ENCODE measurements at places on chromosomes 5 and 9.
A peak's percentile ranks its signal among the peaks of the same experiment; 100 is the strongest.

- no peak for DNase-seq
Measured at GRCh38 chr9:75551861-75552260, 338.6 kb upstream of the PCSK5 start.

DNA sequence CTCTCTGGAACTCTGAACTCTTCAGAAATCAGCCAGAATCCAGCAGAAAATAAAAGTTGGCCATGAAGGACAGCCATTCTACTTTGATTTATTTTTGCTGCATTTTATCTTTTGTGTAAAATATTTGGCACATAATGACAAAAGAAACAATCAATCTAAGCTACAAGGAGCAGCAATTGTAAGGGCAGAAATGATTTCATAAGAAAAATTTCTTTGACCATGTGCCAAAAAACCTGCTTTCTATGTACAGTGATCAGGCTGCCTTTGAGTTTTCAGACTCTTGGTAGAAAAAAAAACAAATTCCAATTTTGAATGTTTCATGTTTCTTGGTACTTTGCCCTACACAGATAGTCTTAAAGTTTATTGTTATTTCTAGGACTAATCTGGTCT lies 69.8 kb upstream of the SLC1A3 start:
- no peak for DNase-seq

DNA sequence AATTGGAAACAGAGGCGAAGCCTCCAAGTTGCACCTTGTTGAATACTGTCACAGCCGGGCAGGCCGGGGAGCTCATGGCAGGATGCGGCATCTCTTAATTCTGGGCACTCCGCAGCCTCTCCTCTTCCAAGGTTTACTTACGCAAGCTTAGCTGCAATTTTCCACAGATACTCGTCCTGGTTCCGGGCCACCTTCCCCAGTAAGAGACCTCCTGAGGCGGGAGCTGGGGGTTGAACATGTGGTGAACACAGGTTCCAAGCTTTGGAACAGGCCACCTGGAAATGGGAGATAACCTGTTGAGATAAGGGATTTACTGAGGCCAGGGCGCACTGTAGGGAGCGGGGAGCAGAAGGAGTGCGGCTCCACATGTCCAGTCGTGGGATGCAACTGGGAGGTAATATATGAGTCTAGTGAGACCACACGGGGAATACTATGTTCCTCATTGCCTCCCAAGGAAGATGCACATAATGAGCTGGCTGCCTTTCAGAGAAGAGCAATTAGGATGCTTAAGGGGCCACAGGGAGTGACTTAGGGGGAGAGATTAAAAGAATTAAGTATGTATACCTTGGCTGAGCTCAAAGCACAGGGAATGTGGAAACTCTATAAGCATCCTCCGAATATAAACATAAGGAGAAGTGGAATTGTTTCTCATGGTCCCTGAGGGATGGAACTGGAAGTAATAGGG lies 335.2 kb downstream of the CWC27 start:
- DNase-seq: peak; percentile 65

DNA sequence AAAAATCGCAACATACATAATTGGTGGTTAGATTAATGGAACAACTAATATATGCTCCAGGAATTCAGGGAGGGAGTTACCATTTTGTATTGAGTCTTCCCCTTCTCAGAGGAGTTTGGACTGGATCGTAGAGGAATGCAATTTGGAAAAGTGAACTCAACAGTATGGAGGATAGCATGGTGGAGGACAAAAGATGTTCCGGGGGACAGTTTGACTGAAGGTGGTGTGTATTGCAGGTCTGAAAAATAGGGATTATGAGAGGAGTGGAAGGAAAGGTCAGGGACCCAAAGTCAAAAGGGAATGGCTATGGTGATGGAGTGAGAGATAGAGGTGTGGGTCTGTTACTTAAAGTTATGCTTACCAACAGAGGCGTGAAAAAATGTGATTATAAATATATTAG lies 1.5 kb downstream of the DNAJC21 start:
- no peak for DNase-seq

DNA sequence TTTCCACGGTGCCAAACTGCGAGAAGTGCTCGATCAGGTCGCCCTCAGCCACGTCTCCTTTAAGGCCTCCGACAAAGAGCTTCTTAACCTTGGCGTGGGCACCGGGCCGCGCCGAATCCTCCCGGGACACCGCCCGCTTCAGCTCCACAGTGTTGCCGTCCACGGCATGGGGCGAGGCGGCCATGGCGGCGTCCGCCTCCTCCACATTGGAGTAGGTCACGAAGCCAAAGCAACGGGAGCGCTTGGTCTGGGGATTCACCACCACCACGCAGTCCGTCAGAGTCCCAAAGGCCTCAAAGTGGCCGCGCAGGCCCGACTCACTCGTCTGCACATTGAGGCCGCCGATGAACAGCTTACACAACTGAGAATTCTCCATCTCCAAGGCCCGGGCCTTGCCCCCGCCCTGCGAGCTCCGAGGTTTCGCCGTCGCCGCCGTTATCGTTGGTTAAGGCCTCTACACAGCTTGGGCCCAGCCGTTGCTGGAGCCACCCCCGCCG lies 424 bp downstream of the HNRNPA0 start:
- DNase-seq: no peak

GRCh38 chr5:125310749-125311148 lies 564.3 kb upstream of the ZNF608 start:
- DNase-seq: no peak

GRCh38 chr9:89465726-89466308 lies 32.1 kb downstream of the SEMA4D start:
- DNase-seq: no peak

GRCh38 chr9:33430942-33431341 lies 16.5 kb downstream of the AQP3 start:
- DNase-seq: no peak

GRCh38 chr9:79134654-79135053 lies 437.1 kb upstream of the TLE4 start:
- DNase-seq: no peak
